Renal cortex interstitium (tissue), 15 donors: ENCODE measurements at places on chromosomes 12 and 14. TPM values are rescaled to one million over a fixed set of nuclear protein-coding genes. Genes with fewer than 3 reads are reported as not detected.

DNA sequence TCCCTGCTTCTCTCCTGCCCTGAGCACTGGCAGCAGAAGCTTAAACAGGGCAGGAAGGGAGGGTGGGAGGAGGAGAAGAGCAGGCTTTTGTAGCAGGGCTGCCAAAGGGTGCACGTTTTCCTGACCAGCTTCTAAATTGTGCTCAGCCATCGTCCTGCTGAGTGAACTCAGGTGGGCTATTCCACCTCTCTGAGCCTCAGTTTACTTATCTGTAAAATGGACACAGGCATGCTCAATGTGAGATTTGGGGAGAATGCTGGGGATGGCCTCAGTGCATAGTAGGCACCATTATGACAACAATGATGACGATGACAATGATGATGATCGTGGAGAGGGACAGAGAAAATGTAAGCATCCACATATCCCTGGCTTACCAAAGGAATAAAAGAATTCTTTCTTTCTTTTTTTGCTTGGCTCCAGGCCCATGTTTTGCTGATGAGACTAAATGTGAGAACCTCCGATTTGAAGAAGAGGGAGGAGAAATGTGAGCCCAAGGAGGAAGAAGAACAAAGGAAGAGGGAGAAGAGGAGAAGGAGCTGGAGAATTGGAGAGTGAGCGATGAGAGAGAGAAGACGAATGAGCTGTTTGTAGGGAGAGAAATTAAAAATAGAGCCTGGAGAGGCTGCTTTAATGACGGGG is 105.5 kb upstream of the MYL2 start:
- no peak for DNase-seq

DNA sequence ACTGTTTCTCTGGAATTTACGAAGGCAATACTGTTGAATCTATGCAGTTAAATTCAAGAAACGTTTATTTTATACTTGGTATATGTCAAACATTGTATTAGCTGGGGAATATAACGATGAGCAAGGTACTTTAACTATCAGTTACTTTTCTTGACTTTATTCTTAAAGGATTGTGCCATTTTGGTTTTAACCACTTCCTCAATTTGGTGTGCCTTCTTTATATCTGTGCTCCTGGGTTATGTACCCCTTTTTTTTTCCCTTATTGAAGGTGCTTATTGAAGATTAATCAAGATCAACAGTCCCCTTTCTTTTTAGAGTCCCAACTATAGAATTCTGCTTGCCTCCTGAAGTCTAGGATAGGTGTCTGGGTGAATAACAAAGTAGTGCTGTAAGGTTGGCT is 5.8 kb downstream of the RAB21 start:
- DNase-seq = no peak

- no peak for DNase-seq
Measured at GRCh38 chr12:89236237-89236636, 116.1 kb downstream of the DUSP6 start.

- no peak for DNase-seq
Measured at GRCh38 chr14:66649498-66649897, 141.6 kb downstream of the GPHN start.

GRCh38 chr12:124605150-124605882 is 37.9 kb upstream of the NCOR2 start:
- no peak for DNase-seq

DNA sequence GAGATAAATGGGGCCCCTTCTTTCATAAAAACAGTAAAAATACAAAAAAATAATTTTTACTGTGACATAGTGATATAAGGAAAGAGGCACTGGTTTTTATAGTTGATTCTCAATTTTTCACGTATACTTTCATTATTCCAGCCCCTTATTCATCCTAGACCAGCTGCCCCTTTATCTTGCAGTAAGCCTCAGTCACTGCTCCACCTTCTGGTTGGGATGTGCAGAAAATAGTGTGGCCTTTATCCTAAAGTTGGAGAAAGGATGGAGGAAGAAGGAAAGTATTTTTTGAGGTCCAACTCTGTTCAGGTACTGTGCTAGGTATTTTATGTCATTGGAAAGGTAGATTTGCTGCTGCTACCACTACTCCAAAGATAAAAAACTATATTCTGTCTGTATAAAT is 172.7 kb downstream of the ANO6 start:
- DNase-seq = peak; percentile 30

The ABCC9 gene
- polyA plus RNA-seq = 24.5 TPM

The DHRS2 gene
- 27.7 TPM for polyA plus RNA-seq

The KRT8 gene
- polyA plus RNA-seq = 204 TPM
